Fibroblast of skin of left biceps (primary cell): ENCODE measurements at places on chromosomes 5 and 9.

DNA sequence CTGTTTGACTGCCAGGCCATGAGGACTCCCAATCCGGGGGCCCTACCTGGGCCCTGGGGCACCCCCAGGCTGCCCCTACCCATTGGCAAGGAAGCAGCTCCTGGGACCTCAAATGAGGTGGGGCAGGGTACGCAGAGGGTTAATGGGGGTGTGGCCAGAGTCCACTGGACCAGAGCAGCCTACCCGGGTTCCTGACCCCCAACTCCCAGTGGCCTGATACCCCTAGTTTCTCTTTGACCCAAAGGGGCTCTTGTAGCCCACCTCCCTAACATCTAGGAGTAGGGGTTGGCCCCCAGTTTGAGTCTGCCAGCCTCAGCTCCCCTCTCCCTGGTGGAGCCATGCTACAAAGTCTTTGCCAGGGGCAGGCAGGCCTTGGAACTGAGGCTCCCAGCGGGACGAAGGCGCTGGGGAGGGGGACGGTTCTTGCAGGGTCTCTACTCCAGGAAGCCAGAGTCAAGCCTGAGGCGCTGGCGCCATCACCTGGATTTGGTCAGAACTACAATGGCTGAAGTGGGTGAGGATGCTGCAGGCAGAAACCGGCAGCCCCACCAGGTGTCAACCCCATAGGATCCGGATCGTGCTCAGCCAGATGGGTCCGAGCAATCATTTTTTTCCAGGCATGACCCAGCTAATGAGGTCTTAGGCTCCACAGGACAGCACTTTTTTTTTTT, 8.4 kb upstream of the CERCAM start:
- DNase-seq, result no peak

- DNase-seq, result peak; percentile 52
These were observed 52.4 kb downstream of the FBXW11 start for GRCh38 chr5:171953860-171954701.

DNA sequence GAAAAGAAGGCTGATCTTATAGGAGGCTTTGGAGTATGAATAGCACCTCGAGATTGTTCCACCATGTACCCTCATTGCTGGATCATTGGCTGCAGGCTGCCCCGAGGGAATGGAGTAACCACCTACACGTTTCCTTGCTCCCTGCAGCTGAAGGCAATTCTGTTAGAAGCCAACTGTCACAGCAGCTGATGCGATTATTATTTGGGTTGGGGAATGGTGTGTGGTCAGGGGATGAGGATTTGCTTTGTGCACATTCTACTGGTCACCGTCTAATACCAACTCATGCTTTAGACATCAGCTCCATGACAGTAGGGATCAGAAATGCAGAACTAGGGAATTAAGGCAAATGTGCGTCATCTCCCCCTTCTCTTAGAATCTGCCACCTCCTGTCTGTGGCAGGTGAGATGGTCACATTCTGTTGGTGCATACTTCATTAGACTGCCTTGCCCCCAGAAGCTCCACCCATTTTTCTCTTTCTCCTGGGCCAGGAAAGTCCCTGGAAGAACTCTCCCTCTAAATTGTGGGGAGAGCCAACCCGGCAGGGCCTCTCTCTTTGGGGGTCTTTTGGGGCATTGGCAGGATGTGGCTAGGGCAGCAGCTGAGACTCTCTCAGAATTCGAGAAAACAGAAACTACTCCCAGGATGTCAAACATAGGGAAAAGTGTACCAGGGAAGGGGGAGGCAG, 32.8 kb downstream of the NEUROG1 start:
- DNase-seq, result no peak

DNA sequence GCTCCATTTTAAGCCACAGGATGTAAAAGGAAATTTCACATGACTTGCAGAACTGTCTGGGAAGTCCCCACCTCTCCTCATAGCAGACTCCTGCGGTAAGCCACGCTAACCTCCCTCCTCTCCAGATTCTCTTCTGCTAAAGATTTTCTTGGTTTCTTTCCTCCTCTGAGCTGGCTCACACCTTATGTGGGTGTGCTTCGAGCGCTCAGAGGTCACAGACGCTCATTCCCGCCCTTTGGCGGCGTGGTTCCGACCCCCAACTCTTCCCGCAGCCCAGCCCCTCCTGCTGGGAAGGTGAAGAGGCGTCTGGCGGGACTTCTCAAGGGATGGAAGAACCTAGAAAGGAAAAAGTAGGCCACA, 32.9 kb upstream of the CDK20 start:
- no peak for DNase-seq

GRCh38 chr9:75962013-75962661, 71.7 kb downstream of the PCSK5 start:
- no peak for DNase-seq

DNA sequence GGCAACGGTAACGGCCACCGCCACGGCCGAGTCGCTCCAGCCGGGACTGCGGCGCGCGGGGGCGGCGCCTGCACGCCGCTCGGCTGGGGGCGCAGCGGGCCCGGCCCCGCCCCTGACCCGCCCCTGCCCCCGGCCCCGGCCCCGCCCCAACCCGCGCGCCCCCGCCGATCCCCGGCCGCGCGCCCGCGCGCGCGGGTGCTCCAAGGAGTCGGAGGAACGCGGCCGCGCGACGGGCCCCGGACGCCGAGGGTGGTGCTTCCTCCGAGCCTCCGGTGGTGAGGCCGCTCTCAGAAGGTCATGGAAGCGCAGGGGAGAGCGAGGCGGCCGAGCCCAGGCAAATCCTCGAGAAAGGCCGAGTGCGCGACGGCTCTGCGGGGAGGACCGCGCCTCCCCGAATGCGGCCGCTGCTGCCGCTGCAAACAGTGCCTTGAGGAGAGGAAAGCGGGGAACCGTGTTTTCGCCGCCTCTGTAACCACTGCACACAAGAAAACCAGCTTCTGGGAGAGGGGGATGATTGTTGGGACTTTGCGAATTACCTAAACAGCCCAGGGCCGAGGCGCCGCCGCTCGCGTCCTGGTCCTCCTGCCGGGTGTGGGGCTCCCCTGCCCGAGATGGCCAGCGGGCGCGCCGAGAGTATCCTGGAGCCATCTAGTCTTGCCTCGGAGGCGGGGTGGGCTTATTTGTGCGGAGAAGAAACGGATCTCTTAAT, at the start of gene LIFR:
TSS of gene LIFR (minus strand) at position 48 of the 709 bp plus-strand sequence. CDS start 25,999 bp downstream, outside the sequence.
- DNase-seq, result peak; percentile 56

GRCh38 chr9:97855899-97856298, 2.9 kb downstream of the FOXE1 start:
- no peak for DNase-seq
